ENCODE measurements at places on chromosomes 3 and 15.

GRCh38 chr15:95162531-95162930, 931.2 kb downstream of the MCTP2 start:
- no peak for DNase-seq

- DNase-seq = no peak
Observed at GRCh38 chr15:91283155-91283554, 183.1 kb downstream of the SV2B start.

DNA sequence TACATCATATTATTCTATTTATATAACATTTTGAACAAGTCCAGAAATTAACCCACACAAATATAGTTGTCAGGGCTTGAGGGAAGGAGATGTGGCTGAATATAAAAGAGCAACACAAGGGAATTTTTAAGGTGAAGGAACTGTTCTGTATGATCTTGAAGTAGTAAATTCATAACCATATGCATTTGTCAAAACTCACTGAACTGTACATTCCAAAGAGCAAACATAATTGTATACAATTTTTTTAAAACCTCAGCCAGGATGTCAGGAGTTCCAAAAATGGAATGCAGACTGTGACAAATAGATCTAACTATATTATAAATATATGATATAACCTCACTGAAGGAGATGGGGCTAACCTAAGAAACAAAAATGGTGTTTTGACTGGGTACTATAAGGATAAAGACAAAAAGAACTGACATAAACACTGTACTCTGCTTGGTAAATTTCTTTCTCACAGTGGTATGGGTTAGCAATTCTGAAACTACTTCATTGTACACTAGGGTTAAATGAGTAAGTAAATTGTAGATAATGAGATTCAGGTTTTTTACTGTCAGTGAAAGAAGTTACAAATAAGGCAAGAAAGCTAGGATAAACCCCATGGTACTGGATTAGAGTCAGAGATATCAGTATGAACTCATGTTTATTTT, 14.4 kb downstream of the GOLGB1 start:
- no peak for DNase-seq

DNA sequence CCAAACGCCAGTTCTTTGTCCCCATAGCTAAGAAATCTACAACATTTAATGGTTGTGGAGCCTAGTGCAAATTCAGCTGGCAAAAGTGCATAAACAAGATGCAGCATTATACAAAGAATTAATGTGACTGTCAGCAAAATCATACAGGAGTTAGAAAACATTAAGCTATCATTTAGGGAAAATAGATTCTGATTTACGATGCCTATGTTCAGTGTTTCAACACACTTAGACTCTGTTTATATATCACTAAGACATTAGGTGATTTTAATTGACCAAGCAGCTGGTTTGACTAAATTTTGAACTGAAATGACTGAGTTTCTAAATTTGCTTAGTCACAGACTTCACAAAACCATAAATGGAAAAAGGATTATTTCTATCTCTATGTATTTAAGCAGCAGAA, 1076.8 kb downstream of the TBL1XR1 start:
- DNase-seq = no peak

DNA sequence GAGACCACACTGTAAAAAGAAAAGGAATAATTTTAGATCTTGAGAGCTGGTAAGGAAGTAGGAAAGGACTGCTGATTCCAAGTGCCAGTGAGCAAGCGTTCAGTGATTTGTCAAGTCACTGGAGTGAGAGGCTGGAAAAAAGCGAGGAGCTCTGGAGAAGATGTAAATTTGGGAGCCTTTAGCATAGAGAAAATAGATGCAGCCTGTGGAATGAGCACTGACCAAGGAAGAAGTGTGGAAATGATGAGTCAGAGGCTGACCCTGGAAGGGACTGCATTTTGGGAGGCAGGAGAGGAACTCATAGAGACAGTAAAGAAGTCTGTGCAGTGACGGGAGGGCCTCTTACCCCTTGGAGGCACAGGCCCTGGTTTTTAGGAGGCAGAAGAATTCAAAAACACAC, 17.1 kb upstream of the ABTB1 start:
- DNase-seq = no peak
